GOT3 (cell line): ENCODE measurements at places on chromosomes 7 and 10.

GRCh38 chr10:104447906-104448305 is 94.3 kb downstream of the CFAP58 start:
- no peak for DNase-seq

DNA sequence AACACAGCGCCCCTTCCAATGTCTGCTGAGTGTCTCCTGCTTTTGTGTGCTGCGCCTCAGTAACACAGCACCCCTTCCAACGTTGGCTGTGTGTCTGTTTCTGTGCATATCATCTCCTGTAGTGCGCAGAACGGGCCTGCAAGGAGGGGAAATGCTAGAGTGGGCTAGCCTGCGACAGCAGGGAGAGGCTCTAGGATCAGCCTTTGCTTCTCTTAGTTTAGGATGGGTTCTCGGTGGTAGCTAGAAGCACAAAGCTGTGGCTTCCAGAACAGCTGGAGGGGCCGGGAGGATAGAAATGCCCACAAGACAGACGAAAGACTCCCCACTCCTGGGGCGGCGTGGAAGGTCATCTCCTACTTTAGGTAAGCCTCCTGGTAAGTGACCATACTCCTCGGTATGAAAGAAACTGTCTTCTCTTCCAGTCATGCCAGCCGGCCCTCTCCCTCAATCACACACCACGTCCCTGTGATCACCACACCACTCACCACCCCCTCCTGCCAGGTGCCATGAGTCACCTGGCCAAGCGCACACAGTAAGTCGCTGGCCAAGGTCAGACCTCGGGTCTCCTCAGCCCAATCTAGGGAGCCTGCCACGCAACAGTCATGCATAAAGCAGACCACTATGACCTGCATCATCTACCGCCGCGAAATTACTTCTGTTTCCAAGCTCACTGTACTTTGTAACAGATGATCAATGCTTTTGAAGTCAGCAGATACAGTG is 4.8 kb downstream of the PITRM1 start:
- no peak for DNase-seq

DNA sequence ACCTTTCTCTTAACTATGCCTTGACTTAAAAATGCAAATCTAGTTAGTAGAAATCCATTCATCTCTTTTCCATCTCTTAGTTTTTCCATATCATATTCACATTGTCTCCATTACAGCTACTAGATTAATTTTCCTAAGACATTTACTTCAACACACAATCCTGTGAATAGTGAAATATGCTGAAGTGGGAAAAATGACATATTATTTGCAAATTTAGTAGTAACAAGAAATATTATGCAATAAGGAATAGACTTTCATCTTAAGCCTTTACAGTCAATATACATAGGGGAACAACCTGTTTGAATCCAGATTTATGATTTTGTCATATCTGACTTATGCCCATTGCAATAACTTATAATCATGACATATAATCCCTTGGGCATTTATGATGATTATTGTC is 277.0 kb upstream of the IMMP2L start:
- no peak for DNase-seq

GRCh38 chr10:89738551-89739209 is 37.3 kb downstream of the KIF20B start:
- no peak for DNase-seq

GRCh38 chr10:94115725-94116124 is 122.0 kb downstream of the PLCE1 start:
- no peak for DNase-seq

DNA sequence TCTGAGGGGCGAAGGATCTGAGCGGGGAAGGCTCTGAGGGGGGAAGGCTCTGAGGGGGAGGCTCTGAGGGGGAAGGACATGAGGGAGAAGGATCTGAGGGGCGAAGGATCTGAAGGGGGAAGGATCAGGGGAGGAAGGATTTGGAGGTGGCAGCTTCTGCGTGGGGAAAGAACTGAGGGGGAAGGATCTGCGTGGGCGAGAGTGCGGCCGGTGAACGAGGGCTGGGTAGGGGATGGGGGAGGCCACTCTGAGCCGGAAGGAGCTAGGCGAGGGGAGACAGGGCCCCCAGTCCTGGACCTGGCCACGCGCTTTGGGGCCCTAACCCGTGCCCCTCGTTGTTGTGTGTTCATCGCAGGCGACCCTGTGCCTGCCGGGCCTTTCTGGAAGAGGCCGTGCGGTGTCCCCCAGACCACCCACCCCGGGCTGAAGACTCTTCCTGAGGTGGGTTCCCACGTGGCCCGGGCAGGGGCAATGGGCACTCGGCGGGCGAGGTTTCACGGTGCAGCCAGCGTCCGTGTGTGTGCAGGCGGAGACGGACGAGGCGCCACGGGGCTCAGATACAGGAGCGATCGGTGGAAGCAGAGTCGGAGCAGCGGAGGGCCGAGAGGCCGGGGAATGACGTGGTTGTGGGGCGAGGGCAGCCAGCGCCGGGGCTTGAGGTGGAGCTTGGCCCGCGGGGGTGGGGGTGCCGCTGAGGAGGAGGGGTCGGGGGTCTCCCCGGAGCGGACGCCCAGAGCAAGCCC is 2.0 kb downstream of the CALY start:
- DNase-seq: no peak

- no peak for DNase-seq
Observed at GRCh38 chr10:56991591-56992069, 630.6 kb upstream of the ZWINT start.
